ENCODE measurements at places on chromosomes 1 and 21.
A peak's percentile ranks its signal among the peaks of the same experiment; 100 is the strongest.

- peak; percentile 44 for DNase-seq
These were observed 652.5 kb downstream of the KIF26B start for GRCh38 chr1:245807306-245807705.

- no peak for DNase-seq
These were observed 31.5 kb downstream of the RIMS3 start for GRCh38 chr1:40633931-40634376.

DNA sequence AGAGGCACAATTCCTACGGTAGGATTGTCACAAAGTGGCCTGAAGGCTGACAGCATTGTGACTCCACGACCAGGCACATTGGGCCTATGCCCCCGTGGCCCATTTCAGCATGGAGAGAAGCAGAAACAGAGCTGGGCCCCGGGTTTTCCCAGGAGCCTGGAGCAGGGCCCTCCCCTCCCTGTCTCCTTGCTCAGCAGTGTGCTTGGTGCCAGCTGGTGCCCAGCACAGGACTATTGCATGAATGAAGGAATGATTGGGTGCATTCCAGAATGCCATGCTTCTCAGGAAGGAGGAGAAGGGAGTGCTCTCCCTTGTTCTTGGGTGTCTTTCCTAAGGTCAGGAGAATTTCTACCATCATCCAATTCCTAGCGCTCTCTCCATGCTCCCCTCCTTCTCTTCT is 33.7 kb downstream of the IER5 start:
- no peak for DNase-seq

GRCh38 chr1:53076721-53077598 is 14.9 kb downstream of the PODN start:
- DNase-seq: no peak

- no peak for DNase-seq
These were observed 37.4 kb upstream of the NTPCR start for GRCh38 chr1:232912845-232913580.

DNA sequence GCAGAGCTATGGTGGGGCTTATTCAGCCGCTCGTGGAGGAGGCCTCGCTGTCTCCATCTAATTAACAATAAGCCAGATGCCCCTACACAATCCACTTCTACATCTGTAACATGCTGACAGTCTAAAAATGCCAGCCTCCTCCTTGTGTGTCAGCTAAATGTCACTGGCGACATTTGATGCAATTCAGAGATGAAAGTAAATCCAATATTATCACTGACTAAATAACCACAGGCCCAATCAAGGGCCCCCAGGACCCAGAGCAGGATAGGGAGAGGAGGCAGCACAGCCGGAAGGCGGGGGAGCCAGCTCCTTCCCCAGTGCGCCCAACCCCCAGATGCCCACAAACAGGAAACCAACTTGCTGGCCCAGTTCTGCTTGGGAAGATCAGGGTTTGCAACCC is 76.6 kb downstream of the DMRTA2 start:
- DNase-seq: no peak

DNA sequence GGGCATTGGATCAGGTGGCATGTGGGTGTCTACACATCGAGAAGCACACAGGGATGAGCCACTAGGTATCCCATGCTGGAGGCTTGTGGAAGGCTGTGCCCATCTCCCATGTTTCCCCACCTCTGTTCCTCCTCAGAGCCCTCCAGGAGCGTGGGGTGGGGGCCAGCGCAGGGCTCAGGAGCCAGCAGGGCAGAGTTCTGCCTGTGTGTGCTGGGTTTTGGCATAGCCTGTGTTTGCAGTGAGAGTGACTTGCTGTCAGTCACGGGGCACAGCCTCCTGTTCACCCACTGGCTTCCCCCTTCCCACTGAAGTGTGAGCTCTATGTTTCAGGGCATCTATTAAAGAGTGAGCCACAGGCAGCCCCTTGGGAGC is 10.4 kb downstream of the IBA57 start:
- no peak for DNase-seq

- DNase-seq: no peak
These were observed 20.9 kb upstream of the NCMAP start for GRCh38 chr1:24535021-24535424.

DNA sequence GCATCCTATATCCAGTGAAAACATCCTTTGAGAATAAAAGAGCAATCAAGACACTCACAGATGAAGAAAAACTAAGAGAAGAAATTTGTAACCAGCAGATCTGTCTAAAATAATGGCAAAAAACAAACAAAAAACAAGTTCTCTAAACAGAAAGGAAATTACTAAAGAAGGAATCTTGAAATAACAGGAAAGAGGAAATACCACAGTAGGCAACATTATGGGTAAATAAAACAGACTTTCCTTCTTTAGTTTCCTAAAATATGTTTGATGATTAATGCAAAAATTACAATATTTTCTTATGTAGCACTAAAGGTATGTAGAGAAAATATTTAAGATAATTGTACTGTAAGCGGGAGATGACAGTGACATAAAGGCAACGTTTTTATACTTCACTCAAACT is 23.5 kb downstream of the SLC19A1 start:
- no peak for DNase-seq

GRCh38 chr1:155645648-155646047 is 35.6 kb downstream of the MSTO1 start:
- DNase-seq: no peak

- no peak for DNase-seq
These were observed 143.5 kb upstream of the HNRNPU start for GRCh38 chr1:245007852-245008251.

DNA sequence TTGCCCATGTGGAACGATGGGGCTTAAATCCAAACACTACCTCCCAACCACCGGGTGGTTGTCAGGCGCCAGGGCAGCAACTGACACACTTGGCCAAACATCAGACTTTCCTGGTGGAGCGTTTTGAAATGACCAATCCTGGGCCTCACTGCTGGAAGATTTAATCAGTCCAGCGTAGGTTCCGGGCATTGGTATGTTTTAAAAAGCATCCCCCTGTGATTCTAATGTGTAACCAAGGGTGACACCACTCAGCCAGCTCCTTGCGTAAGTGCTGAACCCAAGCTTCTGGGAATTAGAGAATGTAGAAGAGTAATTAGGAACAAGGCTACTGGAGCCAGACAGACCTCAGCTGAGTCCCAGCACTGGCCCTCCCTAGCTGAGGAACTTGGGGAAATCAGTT is 44.8 kb upstream of the KAZN start:
- no peak for DNase-seq
